CD4-positive, alpha-beta T cell treated with Interleukin-6 at 100 ng/mL for 8 hours (primary cell): ENCODE measurements at places on chromosomes 2 and 18.

DNA sequence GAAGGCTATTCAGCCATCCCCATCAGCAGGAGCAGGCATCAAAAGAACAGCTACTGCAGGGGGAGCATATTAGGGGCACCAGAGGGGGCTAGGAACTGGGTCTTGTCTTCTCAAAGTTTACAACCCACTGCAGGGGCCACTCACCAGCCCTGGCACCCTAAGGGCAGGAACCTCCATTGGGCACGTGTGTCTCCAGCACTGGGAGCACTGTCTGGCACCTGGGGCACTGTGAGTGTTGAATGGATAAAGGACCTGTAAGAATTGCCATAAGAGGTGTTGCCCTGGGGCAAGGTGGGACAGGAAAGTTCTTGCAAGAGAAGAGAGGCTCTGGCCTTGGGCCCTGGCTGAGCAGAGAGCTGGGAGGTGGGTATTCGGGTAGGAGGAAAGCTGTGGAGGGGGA, 1.4 kb upstream of the STEAP3 start:
- no peak for DNase-seq

DNA sequence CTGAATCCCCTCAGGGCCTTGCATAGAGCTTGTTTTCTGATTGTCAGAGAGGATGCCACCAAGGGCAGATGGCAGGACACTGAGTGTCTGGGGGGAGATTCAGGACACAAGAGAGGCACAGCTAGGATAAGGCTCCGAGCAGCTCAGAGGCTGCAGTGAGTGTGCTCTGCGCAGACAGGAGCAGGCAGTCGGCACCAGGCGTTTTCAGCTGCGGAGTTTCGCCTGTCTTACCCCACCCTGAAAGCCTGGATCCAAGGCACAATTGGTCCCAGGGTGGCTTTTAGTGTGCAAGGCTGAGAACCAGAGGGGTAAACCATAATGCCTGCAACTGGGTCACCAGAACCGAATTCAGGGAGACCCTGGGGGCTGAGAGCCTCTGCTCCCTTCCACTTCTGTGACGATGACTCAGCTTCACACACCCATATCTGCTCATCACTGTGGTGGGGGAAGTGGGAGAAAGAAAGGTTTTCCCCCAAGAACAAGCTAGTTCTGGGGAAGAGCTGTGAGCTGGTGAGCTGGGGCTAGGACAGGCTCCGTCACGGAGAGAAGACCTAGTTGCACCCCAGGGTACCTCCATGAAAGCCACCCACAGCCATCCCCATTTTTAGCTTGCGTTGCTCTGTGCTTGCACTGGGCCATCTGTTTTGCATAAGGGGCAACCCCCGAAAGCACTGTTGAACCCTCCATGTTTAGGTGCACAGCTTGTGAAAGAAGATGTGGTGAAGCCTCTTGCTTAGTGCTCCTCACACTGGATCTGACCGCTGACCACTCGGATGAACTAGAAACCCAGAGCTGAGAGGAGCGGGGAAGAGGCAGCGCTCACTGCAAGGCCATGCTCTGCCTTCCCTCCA, 173.7 kb downstream of the CELF4 start:
- no peak for DNase-seq

GRCh38 chr2:12412898-12413305, 303.8 kb upstream of the TRIB2 start:
- DNase-seq = peak; percentile 34

DNA sequence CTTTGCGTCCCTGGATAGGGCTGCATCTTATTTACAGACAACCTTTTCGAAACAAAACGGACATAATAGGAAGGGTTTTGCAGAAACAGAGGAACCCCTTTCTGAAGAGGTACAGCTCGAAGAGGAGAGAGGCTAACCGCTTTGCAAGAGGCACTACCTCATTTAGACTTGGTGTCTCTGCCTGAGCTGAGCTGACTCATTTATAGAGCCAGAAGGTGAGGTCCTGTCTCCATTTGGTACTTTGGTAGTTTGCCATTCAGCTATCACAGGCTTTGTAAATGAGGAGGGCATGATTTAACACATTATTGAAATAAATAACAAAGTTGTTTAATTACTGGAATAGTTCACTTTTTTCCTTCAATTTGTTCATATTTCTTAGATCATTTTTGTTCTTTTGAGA, 2.2 kb upstream of the NXPH2 start:
- DNase-seq = no peak

GRCh38 chr2:30239986-30240752, 8.8 kb downstream of the LBH start:
- DNase-seq = no peak
